ENCODE measurements at places on chromosomes 4 and X. TPM values are rescaled to one million over a fixed set of nuclear protein-coding genes. Genes with fewer than 3 reads are reported as not detected.

- DNase-seq = no peak
Measured at GRCh38 chr4:80074069-80074468, 1.0 kb upstream of the ANTXR2 start.

DNA sequence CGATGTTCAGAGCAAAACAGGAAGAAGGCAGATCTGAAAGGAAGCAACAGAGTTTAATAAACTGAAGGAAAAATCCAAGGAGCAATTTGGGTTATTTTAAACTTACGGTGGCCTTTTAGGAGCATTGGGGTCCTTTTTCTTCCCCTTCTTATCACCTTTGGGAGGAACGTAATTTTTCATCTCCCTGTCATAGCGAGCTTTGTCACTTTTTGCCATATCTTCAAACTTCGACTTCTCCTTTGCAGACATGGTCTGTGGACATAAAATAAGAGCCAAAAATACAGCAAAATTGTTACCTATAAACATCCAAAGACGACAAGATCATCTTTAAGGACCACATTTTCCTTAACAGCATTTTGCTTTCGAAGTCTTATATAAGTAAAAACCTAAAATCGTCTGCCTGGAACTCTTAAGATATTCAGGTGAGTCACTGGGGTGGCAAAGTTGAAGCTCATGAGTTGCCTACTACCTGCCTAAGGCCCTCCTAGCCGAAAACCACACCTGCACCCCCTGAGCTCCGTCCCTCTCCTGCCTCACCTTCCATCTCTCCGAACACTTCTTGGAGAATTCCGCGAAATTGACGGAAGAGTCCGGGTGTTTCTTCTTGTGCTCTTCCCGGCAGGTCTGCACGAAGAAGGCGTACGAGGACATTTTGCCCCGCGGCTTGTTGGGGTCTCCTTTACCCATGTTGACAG is 1.0 kb downstream of the HMGB2 start:
- DNase-seq = no peak

MMRN1 gene
- 4.8 TPM for polyA plus RNA-seq

HSD17B11 gene
- polyA plus RNA-seq = 18.7 TPM

PAGE1 gene
- not detected for polyA plus RNA-seq
